Aorta (tissue), 5 donors: ENCODE measurements at places on chromosomes 12 and 14. TPM values are rescaled to one million over a fixed set of nuclear protein-coding genes. Genes with fewer than 3 reads are reported as not detected.
A peak's percentile ranks its signal among the peaks of the same experiment; 100 is the strongest.

SLCO1B1 gene
- total RNA-seq: not detected

YAF2 gene
- total RNA-seq: 49.8 TPM

GRCh38 chr12:28966046-28966780 is 182.9 kb upstream of the FAR2 start:
- no peaks in the 10 kb centered on the region for H3K36me3 ChIP-seq
- DNase-seq: peak; percentile 61
- H3K27ac ChIP-seq: no peak overlapping the region
- H3K4me1 ChIP-seq: no peaks in the 10 kb centered on the region
- no peak overlapping the region for H3K4me3 ChIP-seq

DNA sequence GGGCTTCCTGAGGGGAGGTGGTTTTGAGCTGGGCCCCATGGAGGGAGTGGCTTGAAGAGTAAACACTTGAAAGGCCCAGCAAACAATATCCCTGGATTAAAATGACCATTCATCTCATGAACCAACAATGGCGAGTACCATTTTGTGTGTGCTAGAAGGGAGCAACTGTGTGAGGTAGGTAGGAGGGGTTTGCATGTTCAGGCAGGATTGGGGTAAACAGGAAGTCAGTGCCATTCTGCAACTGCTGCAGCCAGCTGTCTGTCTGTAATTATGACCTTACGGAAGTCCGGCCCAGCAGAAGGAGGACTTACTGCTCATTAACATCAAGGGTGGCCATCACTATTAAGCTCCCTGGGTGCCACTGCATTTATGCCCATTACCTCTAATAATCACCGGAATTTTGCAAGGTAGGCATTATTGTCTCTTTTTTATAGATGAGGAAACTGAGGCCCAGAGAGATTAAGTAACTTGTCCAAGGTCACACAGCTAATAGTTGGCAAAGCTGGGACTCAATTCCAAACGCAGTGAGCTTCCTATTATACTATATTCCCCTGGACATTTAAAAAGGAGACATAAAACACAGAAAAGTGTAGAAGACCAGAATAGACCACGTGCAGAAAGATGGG is 16.6 kb upstream of the IFI27L2 start:
- H3K27me3 ChIP-seq: no peaks in the 10 kb centered on the region
- DNase-seq: no peak
- H3K4me1 ChIP-seq: no peaks in the 10 kb centered on the region
- H3K36me3 ChIP-seq: no peaks in the 10 kb centered on the region
- no peak overlapping the region for H3K27ac ChIP-seq

GRCh38 chr14:37545174-37545573 is 49.9 kb downstream of the FOXA1 start:
- H3K4me1 ChIP-seq: no peaks in the 10 kb centered on the region
- H3K36me3 ChIP-seq: no peaks in the 10 kb centered on the region
- H3K27ac ChIP-seq: no peak overlapping the region
- no peak overlapping the region for H3K4me3 ChIP-seq

- H3K36me3 ChIP-seq: no peaks in the 10 kb centered on the region
- no peak for DNase-seq
- H3K4me1 ChIP-seq: peaks cover 4% of the 10 kb centered on the region
- no peaks in the 10 kb centered on the region for H3K27me3 ChIP-seq
- peak overlapping the region; percentile 97 for H3K27ac ChIP-seq
These were observed 39.8 kb downstream of the ACTN1 start for GRCh38 chr14:68939181-68939892.

GRCh38 chr14:51552768-51553404 is 98.8 kb upstream of the FRMD6 start:
- no peak overlapping the region for H3K4me3 ChIP-seq
- no peak overlapping the region for H3K27ac ChIP-seq
- no peaks in the 10 kb centered on the region for H3K4me1 ChIP-seq
- H3K36me3 ChIP-seq: no peaks in the 10 kb centered on the region
- H3K27me3 ChIP-seq: no peaks in the 10 kb centered on the region
- DNase-seq: no peak

DNA sequence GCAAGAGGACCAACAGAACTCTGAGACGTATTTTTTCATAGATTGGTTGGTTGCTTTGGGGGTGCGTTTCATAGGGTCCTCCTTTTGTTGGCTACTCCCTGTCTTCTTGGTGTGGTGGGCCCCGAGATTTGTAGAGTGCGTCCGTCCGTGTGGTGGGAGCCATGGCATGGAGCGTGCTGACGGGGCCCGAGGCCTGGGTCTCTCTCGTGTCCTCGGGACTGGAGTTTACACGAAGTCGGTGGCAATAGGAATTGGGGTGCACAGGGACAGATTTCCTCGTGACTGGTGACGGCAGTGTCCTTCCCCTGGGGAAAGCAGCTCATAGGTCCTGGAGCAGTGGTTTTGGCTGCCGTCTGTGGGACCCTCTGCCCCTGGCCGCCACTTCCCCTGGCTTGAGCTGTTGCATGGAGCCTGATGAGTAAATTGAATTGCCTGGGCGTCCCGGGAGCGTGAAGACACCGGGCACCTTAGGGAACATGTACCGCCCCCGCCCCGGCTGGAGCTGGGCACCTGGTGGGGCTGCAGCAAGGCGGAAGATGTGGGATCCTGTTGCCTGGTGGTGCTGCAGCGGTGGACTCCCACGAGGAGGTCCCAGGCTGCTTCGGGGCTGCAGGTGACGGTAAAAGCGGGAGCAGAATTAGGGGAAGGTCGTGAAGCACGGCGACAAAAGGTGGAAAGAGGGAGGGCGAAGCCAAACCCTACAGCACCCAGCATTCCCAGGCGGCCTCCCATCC is 153.7 kb upstream of the ALG10B start:
- no peak overlapping the region for H3K4me3 ChIP-seq
- DNase-seq: no peak
- H3K27ac ChIP-seq: no peak overlapping the region
- no peaks in the 10 kb centered on the region for H3K27me3 ChIP-seq
- H3K36me3 ChIP-seq: no peaks in the 10 kb centered on the region
- H3K4me1 ChIP-seq: no peaks in the 10 kb centered on the region
